M059J (cell line): ENCODE measurements at places on chromosomes 7 and 10.

DNA sequence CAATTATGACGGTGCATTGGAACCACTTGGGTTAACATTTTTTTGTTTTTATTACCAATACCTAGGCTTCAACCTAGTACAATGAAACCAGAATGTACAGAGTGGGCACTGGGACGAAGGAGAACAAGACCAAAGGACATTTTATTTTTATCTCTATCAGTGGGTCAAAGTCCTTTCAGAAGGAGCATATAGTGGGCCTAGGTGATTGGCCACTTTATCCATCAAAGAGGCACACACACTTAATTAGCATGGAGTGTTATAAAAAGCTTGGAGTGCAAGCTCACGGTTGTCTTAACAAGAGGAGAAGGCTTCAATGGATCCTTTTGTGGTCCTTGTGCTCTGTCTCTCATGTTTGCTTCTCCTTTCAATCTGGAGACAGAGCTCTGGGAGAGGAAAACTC is at the start of gene CYP2C19:
Gene CYP2C19, plus strand, starts transcription at position 289 of the 400 bp plus-strand sequence. Its CDS starts 25 bp downstream, at position 314.
- no peak for DNase-seq

DNA sequence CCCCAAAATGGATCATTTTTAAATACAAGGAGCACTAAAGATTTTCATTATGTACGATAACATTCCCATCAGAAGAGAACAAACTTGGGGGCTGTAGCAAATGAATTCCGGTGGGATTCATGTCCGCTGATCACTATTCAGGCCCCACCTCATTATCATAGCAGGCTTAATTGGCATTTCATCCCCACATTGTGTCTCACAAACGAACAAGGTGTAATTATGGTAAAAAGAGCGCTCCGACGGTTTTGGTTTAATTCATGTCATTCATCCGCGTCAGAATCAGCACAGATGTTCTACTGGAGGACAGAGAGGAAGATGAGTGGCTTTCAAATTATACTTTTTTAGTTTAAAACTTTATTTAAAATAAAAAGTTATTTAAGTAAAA is 124.7 kb downstream of the MAD1L1 start:
- DNase-seq, result no peak

- DNase-seq, result no peak
Measured at GRCh38 chr10:103851261-103851660, 4.1 kb downstream of the SH3PXD2A start.

GRCh38 chr7:98102170-98102569 is 4.5 kb upstream of the LMTK2 start:
- no peak for DNase-seq

DNA sequence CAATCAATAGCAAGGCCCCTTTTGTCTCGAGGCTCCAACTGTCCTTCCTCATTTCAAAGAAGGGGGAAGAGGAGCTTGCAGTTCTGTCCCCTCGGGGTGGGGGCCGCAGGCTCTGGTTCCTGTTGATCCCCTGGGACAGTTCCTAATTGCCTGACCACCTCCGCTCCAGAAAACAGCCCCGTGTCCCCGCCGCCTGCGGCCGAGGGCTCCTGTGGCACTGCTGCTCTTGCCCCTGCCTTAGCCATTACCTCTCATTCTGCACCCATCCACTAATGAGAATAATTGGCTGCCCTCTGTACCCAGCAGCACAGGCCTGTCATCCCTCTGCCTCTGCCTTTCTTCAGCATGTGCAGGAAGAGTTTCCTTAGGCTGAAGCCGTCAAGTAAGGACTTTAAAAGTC is 668.3 kb upstream of the FOXK1 start:
- DNase-seq, result no peak

DNA sequence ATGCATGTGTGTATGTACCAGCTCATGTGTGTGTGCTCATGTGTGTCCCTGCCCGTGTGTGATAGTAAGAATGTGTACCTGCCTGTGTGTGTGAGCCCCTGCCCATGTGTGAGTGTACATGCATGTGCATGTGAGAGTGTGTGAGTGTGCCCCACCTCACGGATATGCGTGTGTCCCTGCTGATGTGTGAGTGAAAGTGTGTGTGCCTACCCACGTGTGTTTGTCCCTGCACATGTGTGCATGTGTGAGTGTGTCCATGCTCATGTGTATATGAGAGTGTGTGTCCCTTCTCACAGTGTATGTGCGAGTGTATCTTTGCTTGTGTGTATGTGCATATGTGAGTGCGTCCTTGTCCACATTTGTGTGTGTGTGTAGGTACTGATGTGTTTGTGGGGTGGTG is 69.6 kb downstream of the CDH23 start:
- DNase-seq, result no peak

- no peak for DNase-seq
Measured at GRCh38 chr7:64626083-64626469, 39.9 kb upstream of the ZNF107 start.

DNA sequence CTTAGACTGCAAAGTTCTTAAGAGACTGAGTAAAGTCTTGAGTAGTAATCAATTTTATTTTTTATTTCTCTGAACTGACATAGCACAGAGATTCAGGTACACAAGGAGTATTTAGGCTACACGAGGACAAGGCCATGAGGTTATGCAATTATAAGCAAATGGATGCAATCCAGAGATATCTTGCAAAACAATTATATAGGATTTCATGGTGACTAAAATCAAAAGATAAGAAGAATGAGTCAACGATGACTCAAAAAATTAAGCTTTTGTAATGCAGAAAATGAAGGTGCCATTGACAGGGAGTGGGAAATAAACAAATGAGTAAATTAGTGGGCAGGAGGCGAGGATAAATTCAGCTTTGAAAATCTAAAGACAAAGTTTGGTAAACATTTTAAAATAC is 66.7 kb upstream of the MYO3A start:
- peak; percentile 55 for DNase-seq

DNA sequence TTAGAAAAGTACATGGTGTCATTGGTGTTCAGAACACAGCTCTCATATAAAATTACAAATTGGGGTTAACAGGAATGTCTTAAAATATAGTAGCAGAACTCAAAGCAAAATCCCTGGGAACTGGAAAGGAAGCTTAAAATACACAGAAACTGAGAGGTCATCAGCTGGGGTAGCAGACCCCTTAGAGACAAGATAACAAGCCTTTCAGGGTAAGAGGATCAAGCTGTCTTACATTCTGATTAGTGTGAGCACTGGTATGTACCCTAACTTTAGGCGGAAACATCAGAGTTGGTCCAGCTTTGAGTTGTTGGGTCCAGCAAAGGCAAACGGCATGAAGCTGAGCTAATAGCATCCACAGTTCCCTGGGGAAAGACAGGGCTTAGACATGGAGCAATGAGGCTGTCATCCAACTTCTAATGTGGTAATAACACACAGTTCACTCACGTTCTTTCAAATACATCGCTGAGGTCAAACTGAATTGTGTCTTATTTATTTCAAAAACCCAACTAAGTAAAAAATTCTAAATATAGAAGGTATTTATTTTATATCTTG is 32.6 kb downstream of the ARHGAP21 start:
- no peak for DNase-seq

- no peak for DNase-seq
Measured at GRCh38 chr10:100155936-100156335, 29.9 kb downstream of the ERLIN1 start.

DNA sequence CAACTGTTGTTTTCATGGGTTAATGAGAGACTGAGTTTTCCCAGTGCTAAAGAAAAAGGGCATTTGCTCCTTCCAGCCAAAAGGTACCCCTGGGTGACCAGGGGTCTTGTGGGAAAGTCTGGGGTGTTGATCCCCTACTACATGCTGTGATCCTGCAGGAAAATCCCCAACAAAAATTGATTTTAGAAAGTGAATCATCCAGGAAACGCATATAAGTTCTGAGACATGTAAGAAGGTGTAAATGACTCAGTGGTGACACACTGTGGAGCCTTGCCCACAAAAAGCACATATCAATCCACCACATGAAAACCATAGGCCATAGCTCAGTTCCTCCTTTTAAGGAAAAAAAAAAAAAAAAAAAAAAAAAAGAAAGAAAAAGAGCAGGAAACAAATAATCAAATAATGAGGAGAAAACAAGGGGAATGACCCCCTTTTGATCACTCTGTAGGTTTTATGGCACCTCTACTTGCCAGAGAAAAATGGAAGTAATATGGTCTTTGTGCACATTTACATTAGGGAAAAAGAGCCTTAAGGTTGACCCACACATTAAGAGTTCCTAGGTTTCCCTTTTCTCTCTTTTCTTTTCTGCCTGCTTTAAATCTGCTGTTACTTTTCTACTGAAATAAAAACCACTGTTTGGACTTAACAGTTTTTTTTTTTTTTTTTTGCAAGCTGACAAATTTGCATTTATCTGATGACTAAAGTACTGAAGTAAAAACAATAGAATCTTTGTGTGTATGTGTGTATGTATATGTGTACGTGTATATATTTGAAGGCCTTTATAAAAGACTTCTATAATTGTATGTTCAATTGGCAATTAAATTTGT is 386.0 kb downstream of the KIF20B start:
- peak; percentile 95 for DNase-seq

DNA sequence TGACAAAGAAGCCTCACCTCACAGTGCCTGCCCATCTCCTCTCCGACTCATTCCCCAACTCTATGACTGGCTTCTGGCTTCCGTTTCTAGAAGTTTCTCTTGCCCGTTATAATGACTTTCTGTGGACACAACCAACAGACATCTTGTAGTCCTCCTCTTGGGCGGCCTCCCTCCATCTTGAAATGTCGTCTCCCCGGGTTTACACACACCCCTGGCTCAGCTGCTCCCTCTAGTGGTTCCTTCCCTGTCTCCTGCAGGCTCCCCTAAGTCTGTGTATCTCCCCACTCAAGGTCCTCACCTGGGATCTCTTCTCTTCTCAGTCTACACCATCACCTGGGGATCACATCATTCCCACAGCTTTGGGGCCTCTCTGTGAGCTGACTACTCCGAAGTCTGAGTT is 123.4 kb upstream of the NEBL start:
- peak; percentile 3 for DNase-seq

DNA sequence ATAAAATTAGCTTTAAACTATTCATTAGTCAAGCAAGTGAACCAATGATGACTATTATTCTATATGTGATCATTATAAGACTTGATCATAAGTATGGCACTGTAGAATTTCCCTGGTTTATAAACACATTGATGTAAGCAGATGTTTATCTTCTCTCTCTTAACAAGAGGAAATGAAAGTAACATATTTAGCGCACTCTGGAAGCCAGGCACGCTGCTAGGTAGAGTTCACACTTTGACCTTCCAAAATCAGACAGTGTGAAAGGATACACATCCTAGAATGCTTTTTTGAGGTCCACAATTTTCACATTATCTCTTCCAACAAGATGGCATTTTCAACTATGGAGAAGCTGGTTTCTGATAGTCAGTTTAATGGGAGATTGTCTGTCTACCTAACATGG is 529.4 kb upstream of the IGFBP3 start:
- no peak for DNase-seq

GRCh38 chr7:39527296-39527695 is 38.9 kb upstream of the YAE1 start:
- peak; percentile 56 for DNase-seq

DNA sequence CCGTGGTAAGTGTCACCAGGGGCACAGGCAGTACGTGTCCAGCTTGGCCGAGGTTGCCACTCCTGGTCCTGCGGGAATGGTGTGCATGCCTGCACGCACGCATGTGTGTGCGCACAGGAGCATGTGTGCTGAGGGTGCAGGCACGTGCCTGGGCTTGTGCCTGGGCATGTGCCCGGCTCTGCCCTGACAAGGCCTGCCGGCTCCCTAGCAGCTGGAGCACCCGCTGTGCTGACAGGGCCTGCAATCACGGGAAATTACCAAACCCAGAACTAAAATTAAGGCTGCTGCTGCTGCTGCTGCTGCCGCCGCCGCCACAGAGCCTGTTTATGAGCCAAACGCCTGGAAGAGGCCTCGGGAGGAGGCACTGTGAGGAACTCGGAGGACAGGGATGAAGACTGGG is 28.7 kb downstream of the GHRHR start:
- no peak for DNase-seq

DNA sequence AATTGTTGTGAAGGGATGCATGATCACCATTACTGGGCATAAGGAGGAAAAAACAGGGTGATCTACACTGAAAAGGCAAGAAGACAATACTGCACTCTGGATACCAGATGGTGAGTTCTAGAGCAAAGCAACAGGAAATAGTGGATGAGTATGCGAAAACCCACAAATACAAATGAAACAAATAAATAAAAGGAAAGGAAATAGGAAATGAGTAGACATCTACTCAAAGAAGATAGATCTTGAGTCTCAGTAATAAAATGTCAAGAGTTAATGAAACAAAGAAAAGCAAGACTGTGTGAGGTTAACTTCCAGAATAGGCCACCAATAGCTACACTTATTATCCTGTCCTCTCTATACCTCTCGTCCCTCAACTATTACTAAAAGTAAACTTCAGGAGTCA is 11.7 kb downstream of the ORC5 start:
- DNase-seq, result no peak

DNA sequence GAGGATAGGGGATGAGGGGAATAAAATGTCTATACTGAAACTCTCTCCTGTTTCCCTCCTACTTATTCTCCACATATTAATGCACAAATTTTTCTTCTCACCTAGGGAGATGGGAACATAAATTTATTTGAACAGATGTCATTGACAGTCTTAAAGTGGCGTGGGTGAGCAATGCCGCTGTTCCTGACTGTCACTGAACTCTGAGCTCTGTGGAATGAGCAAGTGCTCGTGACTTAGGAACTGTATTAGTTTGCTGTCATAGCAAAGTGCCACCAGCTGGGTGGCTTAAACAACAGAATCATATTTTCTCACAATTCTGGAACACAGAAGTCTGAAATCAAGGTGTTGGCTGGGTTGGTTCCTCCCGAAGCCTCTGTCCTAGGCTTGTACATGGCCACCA is 29.1 kb downstream of the INPP5F start:
- no peak for DNase-seq

DNA sequence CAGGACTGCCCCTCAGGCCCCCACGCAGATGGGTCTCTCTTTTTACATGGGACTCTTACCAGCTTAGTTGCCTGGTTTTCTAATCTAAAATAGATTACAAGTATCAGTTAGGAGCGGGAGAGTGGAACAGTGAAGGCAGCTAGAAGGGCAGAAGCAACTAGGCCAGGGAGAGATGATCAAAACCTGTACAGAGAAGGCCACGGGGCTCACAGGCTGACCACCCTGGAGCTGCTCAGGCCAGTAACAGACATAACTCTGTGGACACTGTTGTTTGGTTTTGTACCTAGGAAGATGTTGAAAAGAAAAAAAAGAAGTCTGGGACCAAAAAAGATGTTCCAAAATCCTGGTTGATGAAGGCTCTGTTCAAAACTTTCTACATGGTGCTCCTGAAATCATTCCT is 16.5 kb downstream of the ABCC2 start:
- DNase-seq, result no peak

DNA sequence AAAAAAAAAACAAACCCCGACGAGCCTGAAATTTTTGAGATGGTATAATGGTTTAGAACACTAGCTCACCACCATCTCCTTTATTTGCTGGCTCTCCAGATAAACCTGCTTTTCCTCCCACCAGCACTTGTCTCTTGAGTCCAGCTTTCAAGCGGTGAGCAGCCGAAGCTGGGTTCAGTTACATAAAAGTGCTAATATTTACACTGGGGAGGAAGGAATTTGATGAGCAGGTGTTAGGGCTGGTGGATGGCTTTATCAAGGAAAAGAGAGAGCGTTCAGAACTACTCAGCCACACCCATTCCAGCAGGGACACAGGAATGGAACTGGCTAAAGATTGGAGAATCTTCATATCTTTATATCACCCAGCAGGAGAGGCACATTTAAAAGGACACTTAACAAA is 6.6 kb upstream of the CALML3 start:
- DNase-seq, result no peak

GRCh38 chr7:97017192-97018125 is 7.2 kb downstream of the DLX5 start:
- no peak for DNase-seq

GRCh38 chr10:13909516-13910258 is 322.9 kb downstream of the PRPF18 start:
- DNase-seq, result no peak

- no peak for DNase-seq
Measured at GRCh38 chr10:118511711-118512110, 83.7 kb downstream of the PRLHR start.
